ENCODE measurements at places on chromosomes 7 and 10.

GRCh38 chr10:97539523-97540200, 32.9 kb upstream of the ANKRD2 start:
- no peak for DNase-seq

- DNase-seq = no peak
Measured at GRCh38 chr7:11434366-11434765, 397.6 kb downstream of the THSD7A start.

DNA sequence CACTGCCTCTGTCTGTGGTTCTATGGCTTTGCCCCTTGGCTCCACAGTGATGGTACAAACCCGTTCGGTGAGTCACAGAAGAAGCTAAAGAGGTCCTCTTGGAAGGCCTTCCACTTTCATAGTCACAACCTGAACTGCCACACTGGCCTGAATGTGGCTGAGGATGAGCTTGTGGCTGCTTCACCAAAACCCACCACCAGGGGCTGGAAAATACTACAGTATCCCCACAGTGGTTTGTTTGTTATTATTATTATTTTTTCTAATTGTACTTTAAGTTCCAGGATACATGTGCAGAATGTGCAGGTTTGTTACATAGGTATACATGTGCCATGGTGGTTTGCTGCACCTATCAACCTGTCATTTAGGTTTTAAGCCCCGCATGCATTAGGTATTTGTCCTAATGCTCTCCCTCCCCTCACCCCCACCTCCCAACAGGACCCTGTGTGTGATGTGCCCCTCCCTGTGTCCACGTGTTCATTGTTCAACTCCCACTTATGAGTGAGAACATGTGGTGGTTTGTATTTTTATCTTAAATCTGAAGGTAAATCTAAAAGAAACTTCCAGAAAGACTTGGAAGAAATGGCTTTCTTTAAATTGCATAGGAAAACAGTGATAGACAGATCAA, 160.8 kb upstream of the NPSR1 start:
- no peak for DNase-seq

- no peak for DNase-seq
Measured at GRCh38 chr7:107467972-107468371, 1.9 kb upstream of the GPR22 start.

DNA sequence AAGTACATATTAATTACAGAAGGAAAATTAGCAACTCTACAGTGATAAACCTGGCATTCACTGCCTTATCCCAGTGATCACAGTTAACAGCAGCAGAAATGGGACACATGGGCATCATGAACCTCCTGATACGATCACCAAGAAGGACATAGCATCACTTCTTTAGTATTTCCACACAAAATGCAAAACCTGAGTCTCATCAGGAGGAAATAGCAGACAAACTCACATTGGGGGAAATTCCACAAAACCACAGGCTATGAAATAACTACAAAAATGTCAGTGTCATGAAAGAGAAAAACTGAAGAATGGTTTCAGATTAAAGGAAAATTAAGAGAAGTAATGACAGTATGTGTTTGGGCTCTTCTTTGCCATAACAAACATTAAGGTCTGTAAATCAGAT, 12.0 kb upstream of the PURB start:
- DNase-seq = no peak

DNA sequence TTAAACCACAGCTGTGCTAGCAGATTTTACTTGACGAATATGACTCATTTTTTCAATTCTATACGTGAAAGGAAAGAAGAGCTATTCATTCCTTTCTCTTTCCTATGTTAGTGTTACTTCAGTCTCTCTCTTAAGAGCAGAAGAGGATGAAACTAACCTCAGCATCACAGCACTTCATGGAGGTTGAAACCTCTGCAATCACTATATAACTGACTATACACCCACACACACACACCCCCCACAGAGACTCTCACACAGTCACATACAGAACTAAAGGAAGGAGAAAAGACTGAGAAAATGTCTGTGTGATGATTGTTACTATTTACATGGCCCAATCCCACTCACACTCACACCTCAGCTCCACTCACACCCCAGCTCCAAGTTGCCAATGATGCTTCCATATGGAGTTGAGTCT, 104.2 kb downstream of the KIF20B start:
- no peak for DNase-seq

GRCh38 chr7:112994656-112995055, 92.0 kb downstream of the GPR85 start:
- DNase-seq = no peak

Data from T-helper 1 cell (primary cell).